MV-4-11 (cell line): ENCODE measurements at places on chromosomes 2 and 18.

GRCh38 chr2:208042041-208042440 lies 16.7 kb upstream of the PLEKHM3 start:
- DNase-seq = peak; percentile 12

- no peak for DNase-seq
These were observed 27.5 kb upstream of the C18orf32 start for GRCh38 chr18:49514577-49514976.

DNA sequence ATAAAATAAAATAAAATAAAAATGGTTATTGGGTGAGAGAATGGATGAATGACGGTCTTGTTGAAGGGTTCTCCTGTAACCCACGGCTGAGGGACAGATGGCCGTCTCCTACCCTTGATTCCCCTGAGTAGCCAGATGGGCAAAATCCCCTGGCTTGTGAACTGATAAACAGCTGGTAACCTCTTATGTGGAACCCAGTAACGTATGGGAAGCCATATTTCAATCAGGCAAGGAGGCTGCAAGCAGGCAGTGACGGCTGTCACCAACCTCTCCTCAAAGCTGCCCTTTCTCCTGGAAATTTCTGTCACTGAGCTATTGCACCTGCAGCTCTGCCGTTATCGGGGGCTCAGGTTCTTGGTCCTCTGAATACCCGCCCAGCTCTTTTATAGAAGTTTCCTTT lies 165.3 kb upstream of the SMAD2 start:
- DNase-seq = no peak

GRCh38 chr18:57728941-57729511 lies 74.1 kb downstream of the ATP8B1 start:
- peak; percentile 67 for DNase-seq

GRCh38 chr18:79949697-79950487 lies 1.6 kb downstream of the SLC66A2 start:
- peak; percentile 96 for DNase-seq

- no peak for DNase-seq
These were observed 21.5 kb downstream of the GPR39 start for GRCh38 chr2:132437852-132438669.

GRCh38 chr18:49845629-49846360 lies 32.5 kb upstream of the ACAA2 start:
- no peak for DNase-seq

GRCh38 chr18:75120521-75120920 lies 88.4 kb downstream of the PTGR3 start:
- DNase-seq = no peak

GRCh38 chr2:165645930-165646831 lies 147.9 kb downstream of the GALNT3 start:
- no peak for DNase-seq

DNA sequence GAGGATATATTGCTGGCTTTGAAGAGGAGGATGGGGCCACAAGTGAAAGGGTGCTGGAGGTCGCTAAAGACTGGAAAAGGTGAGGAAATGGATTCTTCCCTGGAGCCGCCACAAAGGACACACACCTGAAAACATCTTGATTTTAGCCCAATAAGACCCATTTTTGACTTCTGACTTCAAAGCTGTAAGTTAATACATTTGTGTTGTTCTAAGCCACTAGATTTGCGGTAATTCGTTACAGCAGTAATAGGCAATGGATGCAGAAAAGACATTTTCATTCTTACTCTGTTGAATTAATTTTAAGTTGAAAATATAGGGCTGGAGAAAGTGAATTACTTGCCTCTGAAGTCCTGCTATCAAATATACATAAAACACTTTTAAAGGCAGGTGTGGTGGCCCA lies 117.7 kb upstream of the RAB12 start:
- DNase-seq = no peak

- DNase-seq = no peak
These were observed 1.7 kb downstream of the FOSL2 start for GRCh38 chr2:28394331-28394877.

- DNase-seq = no peak
These were observed 121.2 kb downstream of the CAPN13 start for GRCh38 chr2:30686000-30686399.

DNA sequence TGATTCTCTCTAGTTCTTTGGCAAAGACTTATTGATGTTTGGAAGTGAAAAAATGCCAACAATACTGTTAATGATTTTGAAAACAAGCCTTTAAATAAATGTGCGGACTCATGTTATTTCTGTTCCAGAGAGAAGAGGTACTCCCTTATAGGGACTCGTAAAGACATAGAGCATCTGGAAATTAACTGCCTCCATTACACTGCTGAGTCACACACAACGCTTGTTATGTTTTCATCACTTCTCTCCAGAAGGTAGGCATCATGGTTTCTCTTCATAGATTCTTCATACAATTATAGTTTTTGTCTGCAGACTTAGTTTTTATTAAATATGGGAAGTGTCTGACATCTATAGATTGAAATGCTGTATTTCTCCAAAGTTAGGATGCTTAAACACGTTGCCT lies 302.5 kb upstream of the EPC2 start:
- no peak for DNase-seq

DNA sequence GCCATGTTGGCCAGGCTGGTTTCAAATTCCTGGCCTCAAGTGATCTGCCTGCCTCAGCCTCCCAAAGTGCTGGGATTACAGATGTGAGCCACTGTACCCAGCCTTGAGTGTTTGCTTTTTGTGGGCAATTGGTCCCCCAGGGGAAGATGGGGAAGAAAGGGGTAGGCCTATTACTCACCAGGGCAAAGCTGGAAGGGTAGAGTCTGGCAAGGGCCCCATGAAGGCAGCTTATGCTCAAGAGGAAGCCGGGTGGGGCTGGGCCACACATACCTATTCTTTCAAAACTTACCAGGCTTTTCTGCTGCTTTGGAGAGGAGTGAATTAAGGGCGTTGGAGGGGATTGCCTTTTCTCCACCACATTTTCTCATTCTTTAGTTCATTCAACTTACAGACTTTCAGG lies 24.5 kb upstream of the CD28 start:
- DNase-seq = peak; percentile 30

DNA sequence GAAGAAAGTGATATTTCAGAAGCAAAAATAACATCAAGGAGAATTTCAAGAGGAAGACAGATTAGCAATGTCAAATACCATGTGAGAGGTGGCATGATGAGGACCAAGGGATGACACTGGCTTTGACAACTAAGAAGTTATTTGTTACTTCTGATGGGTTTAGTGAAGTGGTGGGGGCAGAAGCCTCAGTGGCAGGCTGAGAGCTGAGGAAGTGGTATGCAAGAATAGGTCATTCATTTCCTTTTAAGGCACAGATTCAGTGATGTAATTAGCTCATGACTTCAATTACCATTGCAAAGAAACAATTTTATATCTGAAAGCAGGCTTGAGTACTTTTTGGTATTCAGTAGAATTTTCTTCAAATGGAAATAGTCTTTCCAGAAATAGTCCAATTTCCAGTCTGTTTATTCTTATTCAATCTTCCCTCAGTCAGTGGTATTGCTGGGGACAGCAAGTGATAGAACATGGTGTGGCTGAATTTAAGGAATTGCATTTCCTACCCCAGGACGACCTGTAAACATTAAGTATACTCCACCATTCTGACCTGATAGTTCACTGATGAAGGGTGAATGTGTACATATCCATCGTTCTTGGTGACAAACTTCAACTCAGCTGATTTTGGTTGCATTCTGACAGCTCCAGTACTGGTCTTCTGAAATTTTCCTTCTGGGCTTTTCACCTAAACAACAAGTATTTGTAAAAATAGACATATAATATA lies 28.2 kb downstream of the GEMIN6 start:
- peak; percentile 3 for DNase-seq

- DNase-seq = peak; percentile 27
These were observed 274.8 kb upstream of the SLC39A10 start for GRCh38 chr2:195382186-195382585.

GRCh38 chr2:170073288-170073687 lies 104.7 kb upstream of the MYO3B start:
- no peak for DNase-seq

DNA sequence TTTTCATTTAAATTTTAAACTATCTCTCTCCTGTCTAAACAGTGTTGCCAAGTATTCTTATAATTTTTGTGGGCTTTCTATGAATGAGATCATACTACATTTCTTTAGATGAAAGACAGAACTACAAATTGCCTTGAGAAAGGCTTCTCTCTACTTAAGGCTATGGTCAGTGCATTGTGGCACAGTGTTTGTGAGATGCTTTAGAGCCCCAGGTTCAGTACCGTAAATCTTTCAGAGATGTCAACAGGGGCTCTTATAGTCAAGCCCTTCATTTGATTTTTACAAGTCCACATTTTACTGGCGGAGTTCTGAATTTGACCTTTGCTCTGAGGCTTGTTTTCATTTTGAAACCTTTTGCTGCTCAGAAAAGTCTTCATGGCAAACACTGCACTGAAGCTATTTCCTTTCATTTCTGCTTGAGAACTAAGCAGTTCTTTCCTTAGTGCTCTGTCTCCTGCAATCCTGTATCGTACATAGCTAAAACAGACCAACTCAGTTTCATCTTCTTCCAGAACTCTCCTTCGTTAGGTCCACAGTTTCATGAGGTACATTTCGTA lies 175.2 kb downstream of the NYAP2 start:
- no peak for DNase-seq

- no peak for DNase-seq
These were observed 34.3 kb upstream of the PXDN start for GRCh38 chr2:1778566-1778965.

- no peak for DNase-seq
These were observed 63.5 kb downstream of the STAT4 start for GRCh38 chr2:191087311-191087710.

GRCh38 chr2:208990716-208991115 lies 433.1 kb upstream of the MAP2 start:
- DNase-seq = no peak

- peak; percentile 78 for DNase-seq
These were observed 40.6 kb downstream of the GPD2 start for GRCh38 chr2:156476850-156477206.
